Lung (tissue), 17 donors: ENCODE measurements at places on chromosomes 16 and 17. TPM values are rescaled to one million over a fixed set of nuclear protein-coding genes. Genes with fewer than 3 reads are reported as not detected.

The ADGRG1 gene
- 8.8 TPM for total RNA-seq

The ST6GALNAC2 gene
- 38.0 TPM for total RNA-seq

The DPEP3 gene
- total RNA-seq: 0.51 TPM

The MILR1 gene
- total RNA-seq: 6.9 TPM

The MMP28 gene
- 30.5 TPM for total RNA-seq

The RRAD gene
- total RNA-seq: 36.0 TPM

The ITGAD gene
- 1.5 TPM for total RNA-seq

The NDE1 gene
- 46.8 TPM for total RNA-seq

The TMC8 gene
- 15.5 TPM for total RNA-seq

The FBXW10 gene
- total RNA-seq: 0.58 TPM

The VTN gene
- 0.40 TPM for total RNA-seq
